Neural progenitor cell (in vitro differentiated cells): ENCODE measurements at places on chromosomes 5 and 9.

DNA sequence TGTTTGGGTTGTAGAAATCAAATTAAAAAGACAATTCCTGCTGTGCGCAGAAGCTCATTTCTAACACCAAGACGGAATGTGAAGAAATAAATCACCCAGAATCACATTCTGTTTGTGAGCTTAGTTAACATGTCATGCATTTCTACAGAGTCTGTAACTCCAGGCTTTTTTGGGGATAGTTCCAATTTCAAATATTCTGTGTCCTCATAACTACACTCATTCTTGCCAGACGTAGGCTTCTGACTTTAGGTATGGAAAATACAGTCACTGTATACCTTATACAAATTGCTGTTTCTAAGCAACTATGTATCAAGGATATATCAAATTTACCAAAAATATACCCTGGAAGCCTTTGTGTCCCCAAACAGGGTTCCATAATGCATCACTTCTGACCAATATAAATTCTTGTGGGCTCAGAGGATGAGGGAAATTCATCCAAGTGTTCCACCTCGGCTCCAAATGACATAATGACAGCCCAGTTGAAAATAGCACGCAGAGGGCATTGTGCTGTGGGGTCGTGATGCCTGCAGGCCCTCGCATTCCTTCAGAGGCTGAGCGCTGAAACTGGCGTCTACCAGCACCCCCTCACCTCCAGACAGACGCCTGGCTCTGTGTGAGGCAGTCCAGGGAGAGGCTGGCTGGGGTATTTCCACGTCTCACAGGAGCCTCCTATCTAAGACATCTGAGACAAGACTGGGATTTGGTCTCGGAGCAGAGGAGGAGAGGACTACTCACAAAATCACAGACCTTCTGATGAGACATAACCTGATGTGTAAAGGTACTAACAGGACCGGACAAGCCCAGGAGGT lies 79.8 kb downstream of the KLF4 start:
- no peak for DNase-seq

DNA sequence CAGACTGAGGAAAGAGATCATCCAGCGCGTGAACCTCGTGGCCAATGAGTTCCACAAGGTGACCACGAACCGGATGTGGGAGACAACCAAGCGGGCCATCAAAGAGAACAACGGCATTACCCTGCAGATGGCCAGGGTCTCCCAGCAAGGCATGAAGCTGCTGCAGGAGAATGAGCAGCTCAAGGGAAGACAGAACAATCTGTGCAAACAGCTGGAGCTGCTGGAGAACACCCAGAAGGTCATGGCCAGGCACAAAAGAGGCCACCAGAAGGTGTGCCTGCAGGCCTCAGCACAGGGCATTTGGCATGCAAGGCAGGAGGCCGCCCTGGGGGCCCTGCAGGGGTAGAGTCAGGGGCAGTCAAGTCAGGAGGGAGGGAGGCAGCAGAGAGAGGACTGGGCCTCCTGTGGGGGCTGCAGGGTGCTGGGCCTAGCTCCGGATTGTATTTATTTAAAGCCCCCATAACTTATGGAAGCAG lies 4.2 kb downstream of the PTRH1 start:
- no peak for DNase-seq

GRCh38 chr9:137437691-137438590 lies 3.2 kb downstream of the ENTPD8 start:
- no peak for DNase-seq

GRCh38 chr5:170756691-170757090 lies 26.8 kb upstream of the GABRP start:
- no peak for DNase-seq
